ENCODE measurements at places on chromosomes 7 and 10.

DNA sequence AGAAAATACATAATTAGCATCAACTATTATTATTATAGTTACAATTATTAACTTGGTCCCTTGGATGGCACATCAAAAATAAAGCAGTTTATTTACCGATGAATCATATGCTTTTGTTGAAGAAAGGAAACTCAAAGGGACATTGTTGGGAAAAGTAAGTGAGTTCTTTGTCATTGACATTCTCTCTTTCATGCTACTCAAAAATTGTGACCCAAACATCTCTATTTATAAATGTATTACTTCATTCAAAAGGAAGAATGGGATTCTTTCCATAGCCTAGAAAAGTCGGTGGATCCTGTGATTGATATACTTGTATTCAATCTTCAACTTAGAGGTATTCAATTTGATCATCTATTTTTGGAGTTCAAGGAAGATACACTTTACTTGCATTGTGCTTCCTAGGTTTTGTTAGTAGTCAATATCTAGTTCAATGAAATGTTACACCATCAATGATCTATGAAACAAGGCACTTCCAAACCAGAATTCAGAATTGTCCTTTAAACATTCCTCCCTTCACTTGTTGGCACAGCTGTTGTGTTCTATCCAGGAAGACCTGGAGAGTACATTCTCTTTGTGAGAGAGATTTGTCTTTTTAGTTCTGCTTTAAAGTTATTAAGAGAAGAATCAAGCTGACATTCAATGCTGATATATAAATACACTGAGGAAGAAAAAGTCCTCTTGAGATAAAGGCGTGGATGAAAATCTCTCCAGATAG lies 235.2 kb downstream of the TMEM26 start:
- no peak for DNase-seq

GRCh38 chr10:70558871-70559810 lies 43.4 kb downstream of the PRF1 start:
- DNase-seq = no peak

DNA sequence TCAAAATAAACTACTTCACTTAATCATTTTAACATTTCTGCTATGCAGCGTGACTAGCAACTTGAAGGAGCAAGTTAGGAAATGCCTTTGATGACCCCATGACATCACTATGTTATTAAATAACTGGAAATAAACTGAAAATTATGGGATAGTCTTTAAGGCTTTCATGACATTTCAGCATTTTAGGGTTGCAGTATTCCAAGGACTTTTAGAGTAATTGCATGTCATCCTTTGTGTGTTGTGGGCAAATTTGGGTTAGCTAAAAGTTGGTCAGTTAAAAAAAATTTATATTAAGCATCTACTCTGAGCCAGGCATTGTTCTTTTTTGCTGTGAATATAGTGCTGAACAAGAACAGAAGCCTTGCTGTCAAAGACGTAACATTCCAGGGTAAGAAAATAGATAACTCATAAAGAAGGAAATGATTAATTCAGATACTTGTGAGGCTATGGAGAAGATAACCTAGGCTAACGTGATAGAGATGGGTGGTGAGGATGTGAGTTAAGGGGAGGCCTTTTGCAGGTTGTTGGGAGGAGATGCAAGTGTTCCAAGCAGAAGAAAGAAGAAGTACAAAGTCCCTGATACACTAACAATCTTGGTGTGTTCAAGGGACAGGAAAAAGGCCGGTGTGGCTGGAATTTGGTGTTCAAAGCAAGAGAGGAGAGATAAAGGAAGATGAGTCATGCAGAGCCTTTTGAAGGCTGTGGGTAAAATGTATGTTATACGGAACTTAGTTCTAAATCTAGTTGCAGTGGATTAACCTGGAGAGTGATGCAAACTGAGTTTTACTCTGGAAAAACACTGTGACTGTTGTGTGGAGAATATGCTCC lies 610.2 kb downstream of the AUTS2 start:
- no peak for DNase-seq

DNA sequence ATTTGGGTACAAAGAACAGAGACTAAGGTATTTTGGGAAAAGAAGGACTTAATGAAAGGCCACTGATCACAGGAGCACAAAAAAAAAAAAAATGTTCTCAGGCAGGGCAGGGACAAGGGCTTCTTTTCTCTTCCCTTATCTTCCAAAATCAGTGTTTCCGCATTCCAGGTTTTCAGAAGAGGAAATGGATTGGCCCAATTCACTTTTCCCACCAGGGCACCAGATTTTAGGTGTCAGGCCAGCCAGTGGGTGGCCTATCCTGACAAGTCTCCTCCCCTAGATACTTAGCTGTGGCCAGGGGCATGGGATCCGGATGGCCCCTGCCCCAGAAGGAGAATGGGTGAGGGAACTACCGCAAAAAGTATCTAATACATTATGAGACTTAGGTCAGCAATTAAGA lies 88.9 kb upstream of the WAC start:
- DNase-seq = no peak

- no peak for DNase-seq
Measured at GRCh38 chr10:104080762-104081161, 4.9 kb downstream of the COL17A1 start.

- no peak for DNase-seq
Measured at GRCh38 chr7:73890555-73891147, 29.7 kb downstream of the TMEM270 start.

GRCh38 chr10:33661580-33662336 lies 327.3 kb upstream of the NRP1 start:
- peak; percentile 66 for DNase-seq

DNA sequence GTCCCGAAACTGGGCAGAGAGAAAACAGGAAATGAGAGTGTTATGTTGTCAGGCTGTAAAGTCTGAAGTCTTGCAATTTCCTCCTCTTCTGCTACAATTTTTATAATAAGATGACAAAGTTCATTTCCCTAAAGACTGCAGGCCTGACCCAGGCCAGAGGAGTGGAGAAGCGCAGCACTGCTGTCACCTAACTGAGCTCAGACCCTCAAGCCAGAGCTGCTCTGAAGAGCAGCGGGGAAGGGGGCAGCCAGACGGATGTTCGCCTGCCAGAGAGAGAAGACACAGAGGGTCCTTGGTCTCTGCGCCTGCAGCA lies 12.6 kb upstream of the AOAH start:
- no peak for DNase-seq

DNA sequence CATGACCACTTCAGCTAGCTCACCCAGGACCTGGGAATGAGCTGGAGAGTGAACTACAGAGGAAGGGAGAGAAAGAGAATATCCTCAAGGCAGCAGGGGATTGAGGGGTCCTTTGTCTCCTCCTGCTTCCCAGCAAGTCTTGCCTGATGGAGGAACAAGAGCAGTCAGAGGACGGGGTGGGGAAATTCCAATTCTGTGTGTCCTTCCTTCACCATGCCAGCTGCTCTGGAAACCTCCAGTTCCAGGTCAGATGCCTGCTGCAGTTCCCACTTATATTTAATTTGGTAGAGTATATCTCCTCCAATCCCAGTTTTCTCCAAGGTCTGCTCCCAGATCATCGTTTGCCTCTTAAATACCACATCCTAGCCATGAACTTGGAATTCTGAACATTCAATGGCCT lies 21.4 kb upstream of the LEP start:
- DNase-seq = no peak

GRCh38 chr7:158111049-158111751 lies 476.4 kb downstream of the PTPRN2 start:
- no peak for DNase-seq

DNA sequence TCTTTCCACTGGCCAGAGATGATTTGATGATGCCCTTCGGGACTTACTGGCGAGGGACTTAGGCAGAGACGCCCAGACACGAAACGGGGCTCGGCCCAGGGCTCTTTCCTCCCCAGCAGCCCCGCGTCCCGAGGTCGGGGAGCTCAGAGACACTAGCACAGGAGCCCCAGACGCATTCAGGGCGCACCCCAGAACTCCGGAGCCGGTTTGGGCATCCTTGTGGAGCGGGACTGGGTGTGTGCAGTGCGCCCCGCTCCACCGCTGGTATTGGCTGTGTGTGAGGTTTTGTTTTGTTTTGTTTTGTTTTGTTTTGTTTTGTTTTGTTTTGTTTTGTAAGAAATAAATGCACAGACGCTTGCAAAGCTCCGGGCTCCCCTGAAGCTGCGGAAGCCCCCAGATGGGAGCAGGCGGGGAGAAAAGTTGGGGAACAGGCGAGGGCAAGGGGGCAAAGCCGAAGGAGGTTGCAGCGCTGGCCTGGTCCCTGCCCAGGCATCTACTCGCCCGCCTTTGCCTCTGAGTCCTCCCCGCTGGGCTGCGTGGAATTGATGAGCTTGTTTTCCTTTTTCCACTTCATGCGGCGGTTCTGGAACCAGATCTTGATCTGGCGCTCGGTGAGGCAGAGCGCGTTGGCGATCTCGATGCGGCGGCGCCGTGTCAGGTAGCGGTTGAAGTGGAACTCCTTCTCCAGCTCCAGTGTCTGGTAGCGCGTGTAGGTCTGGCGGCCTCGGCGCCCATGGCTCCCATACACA lies 1.9 kb upstream of the HOXA5 start:
- no peak for DNase-seq

DNA sequence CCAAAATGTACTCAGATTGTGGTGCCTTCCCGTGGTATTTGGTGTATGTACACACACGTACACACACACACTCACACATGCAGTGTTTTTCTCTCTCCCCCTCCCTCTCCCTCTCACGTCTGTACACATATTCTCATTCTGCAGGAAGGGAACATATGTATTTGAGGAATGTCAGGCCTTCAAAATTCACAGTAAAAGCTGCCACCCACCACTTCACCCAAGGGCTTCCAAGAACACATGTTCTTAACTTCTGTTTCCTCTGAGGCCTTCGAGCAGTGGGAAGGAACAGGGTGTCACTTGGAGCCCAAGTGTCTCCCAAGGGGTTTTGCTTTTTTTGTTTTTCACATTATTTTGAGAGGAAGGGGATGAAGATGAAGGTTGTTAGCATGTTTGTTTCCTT lies 198.9 kb downstream of the TCF7L2 start:
- DNase-seq = peak; percentile 26

- peak; percentile 45 for DNase-seq
Measured at GRCh38 chr10:9331583-9332008, 1277.1 kb downstream of the GATA3 start.

DNA sequence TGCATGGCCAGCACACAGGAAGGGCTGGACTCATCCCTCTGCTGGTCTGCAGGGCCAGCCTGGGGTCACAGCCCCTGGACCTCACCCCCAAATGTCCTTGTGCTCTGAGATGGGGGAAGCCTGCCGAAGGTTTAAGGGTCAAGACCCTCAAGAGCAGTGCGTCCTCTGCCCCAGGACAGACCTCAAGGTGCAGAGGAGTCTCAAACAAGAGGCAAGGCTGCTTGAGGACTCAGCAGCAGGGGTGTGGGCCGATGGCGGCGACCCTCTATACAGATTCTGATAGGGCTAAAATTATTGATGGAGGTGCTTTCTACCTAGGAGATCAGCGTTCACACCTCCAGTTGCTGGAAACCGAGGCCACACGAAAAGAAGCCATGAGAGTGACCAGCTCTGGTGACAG lies 80.7 kb downstream of the ZRANB1 start:
- DNase-seq = no peak

GRCh38 chr10:91590142-91590903 lies 42.5 kb downstream of the PPP1R3C start:
- peak; percentile 13 for DNase-seq

DNA sequence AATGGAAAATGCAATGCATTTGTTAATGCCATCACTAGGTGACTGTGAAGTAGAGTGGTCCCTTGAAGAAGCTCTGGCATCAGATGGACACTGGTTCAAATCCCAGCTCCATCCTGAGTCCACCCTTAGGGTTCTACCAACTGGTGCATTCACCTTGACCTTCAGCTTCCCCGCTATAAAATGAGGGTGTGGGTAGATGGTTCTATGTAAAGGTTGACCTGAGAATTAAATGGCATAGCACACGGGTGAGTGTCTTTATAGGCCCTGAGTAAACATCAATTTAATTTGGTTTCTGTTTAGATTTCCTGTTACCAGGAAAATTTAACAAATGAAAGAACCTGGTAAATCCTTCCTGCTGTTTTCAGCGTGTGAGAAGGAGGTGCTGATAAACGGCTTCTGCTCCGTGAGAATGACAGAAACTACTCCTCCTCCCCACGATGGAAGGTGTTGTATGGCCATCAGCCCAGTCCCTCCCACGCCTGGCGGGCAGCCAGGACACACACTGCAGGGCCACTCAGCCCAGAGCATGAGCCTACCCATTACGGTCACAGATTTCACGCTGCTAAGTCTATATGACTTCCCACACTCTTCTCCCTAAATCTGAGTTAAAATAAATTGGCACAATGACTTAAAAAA lies 210.1 kb downstream of the TNS3 start:
- no peak for DNase-seq

GRCh38 chr10:132802694-132803320 lies 16.9 kb upstream of the NKX6-2 start:
- no peak for DNase-seq

GRCh38 chr10:113806503-113806902 lies 47.4 kb downstream of the DCLRE1A start:
- no peak for DNase-seq

DNA sequence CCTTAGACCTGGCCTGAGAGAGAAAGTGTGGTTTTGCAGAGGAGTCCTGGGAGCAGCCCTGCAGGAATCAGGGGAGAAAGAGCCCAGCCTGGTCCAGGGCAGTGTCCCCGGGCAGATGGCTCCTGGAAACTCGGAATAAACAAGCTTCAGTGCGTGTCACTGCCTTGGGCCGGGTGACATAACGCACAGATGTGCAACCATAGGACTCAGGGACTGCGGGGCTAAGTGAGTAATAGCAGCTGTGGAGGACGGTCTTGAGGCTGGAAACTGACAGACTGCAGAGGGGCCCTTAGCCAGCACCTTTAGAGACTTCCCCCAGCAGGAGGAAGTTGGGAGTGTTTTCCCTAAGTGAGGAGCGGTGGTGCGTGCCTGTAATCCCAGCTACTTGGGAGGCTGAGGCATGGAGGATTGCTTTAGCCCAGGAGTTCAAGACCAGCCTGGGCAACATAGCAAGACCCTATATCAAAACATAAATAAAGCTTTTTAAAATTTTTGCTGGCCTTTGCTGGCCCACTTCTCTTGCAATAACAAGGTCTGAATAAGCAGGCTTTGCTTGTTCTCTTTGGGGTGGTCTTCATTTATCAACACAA lies 5.3 kb upstream of the CLIP2 start:
- no peak for DNase-seq

All from hippocampal formation (tissue), 2 donors.